ENCODE measurements at places on chromosomes 11 and 22.
A peak's percentile ranks its signal among the peaks of the same experiment; 100 is the strongest.

GRCh38 chr11:100984668-100985067, 144.9 kb downstream of the PGR start:
- H3K27ac ChIP-seq, result no peak overlapping the region
- H3K36me3 ChIP-seq, result no peaks in the 10 kb centered on the region
- no peak overlapping the region for H3K4me3 ChIP-seq
- H3K27me3 ChIP-seq, result no peaks in the 10 kb centered on the region

DNA sequence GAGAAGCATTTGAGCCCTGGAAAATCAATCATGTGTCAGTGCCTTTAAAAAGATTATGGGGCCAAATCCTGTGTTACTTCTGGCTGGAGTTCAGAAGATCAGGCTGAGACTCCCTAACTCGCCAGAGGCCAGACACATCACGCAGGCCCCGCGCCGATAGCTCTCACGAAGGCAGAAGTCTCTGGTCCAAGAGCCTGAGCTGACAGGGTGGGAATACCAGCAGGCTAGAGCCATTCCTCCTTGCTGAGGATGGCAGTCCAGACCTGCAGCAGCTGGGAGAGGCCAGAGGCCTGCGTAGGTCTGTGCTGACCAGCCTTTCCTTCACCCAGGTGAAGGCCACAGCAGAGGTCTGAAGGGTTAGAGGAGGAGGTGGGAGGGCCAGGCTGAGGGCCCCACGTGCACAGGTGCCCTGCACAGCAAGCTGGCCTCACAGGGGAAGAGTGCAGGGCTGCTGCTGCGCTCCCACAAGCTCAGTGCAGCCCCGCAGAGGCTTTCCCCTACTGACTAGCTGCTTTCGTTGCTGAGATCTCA, 52.9 kb downstream of the ST14 start:
- no peak for DNase-seq
- H3K4me3 ChIP-seq, result no peak overlapping the region
- no peaks in the 10 kb centered on the region for H3K36me3 ChIP-seq
- no peaks in the 10 kb centered on the region for H3K27me3 ChIP-seq

- no peaks in the 10 kb centered on the region for H3K4me1 ChIP-seq
- no peaks in the 10 kb centered on the region for H3K36me3 ChIP-seq
- no peak overlapping the region for H3K27ac ChIP-seq
- no peaks in the 10 kb centered on the region for H3K27me3 ChIP-seq
- H3K4me3 ChIP-seq, result no peak overlapping the region
- no peak for DNase-seq
These were observed 106.2 kb upstream of the TP53AIP1 start for GRCh38 chr11:129048911-129049310.

- no peaks in the 10 kb centered on the region for H3K27me3 ChIP-seq
- H3K27ac ChIP-seq, result no peak overlapping the region
- H3K4me3 ChIP-seq, result no peak overlapping the region
- no peaks in the 10 kb centered on the region for H3K4me1 ChIP-seq
- H3K36me3 ChIP-seq, result no peaks in the 10 kb centered on the region
These were observed 12.8 kb downstream of the AP1B1 start for GRCh38 chr22:29375398-29376076.

- H3K27ac ChIP-seq, result peak overlapping the region; percentile 13
- H3K4me1 ChIP-seq, result peaks cover 3% of the 10 kb centered on the region
- peak; percentile 55 for DNase-seq
- H3K4me3 ChIP-seq, result no peak overlapping the region
- H3K27me3 ChIP-seq, result no peaks in the 10 kb centered on the region
These were observed 45.5 kb downstream of the ENDOD1 start for GRCh38 chr11:95135155-95135554.

GRCh38 chr11:87374038-87374807, 336.5 kb downstream of the TMEM135 start:
- H3K27me3 ChIP-seq, result no peaks in the 10 kb centered on the region
- H3K27ac ChIP-seq, result no peak overlapping the region
- no peak overlapping the region for H3K4me3 ChIP-seq
- no peak for DNase-seq
- H3K36me3 ChIP-seq, result no peaks in the 10 kb centered on the region
- no peaks in the 10 kb centered on the region for H3K4me1 ChIP-seq

DNA sequence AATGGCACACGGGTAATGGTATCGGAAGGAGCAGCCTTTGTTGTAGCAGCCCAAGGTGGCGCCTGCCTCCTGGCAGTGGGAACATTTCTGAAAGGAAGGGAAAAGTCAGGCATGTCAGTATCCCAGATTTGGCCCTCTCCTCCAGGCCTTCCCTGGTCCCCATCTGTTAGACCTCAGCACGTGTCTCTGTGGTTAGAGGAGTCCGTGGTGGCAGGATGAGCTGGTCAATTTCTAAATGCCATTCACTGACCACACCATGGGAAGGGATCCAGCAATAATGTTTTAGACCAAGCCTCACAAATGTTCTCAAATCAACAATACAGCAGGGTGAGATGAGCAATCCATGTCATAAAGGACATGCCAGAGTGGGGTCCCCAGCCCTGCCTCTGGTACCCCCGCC, 49.0 kb upstream of the CYP2D6 start:
- H3K27me3 ChIP-seq, result no peaks in the 10 kb centered on the region
- no peaks in the 10 kb centered on the region for H3K4me1 ChIP-seq
- DNase-seq, result no peak
- no peak overlapping the region for H3K27ac ChIP-seq

DNA sequence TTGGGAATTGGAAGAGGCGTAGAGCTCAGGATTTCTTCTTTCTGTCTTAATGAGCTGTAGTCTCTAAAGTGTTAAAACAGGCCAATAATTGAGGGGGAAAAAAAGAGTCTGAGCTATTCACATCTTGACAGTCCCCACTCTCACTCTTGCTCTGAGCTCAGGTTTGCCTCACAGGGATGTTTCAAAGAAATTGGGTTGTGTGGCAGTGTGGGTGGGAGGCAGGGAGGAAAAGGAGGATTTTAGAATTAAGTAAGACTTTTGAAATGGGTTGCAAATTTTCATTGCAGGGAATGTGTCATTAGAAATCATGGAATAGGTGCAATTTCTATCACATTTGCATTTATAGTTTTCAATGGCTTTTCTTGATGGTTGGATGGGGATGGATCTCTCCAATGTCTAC, 338.8 kb upstream of the KIRREL3 start:
- no peaks in the 10 kb centered on the region for H3K4me1 ChIP-seq
- no peak overlapping the region for H3K27ac ChIP-seq
- no peak overlapping the region for H3K4me3 ChIP-seq
- H3K36me3 ChIP-seq, result no peaks in the 10 kb centered on the region

DNA sequence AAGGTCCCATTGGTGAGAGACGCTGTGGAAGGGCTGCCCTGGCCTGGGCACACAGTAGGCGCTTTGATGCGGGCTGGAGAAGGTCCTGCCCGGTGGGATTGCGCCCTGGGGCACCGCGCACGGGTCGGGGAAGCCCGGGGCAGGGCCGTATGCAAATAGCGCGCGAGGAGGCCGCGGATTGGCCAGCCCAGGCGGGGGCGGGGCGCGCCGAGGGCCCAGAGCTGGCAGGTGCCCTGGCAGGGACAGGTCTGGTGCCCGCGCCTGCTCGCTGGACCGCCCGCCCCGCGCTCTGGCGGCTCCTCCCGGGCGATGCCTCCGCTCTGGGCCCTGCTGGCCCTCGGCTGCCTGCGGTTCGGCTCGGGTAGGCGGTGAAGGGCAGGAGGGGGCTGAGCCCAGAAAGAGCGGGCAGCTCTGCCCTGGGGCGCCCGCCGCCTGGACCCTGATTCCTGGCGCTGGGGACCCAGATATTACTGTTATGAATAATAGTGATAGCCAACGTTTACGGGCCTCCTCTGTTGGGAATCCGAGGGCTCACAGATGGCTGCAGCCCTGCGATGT, at the start of gene UPK3A:
Gene UPK3A (plus strand): TSS at position 245 of the 558 bp plus-strand sequence. CDS start 65 bp downstream, at position 310.
- DNase-seq, result no peak
- H3K36me3 ChIP-seq, result no peaks in the 10 kb centered on the region
- H3K27me3 ChIP-seq, result no peaks in the 10 kb centered on the region

- no peaks in the 10 kb centered on the region for H3K27me3 ChIP-seq
- H3K36me3 ChIP-seq, result no peaks in the 10 kb centered on the region
- H3K4me1 ChIP-seq, result no peaks in the 10 kb centered on the region
- no peak overlapping the region for H3K27ac ChIP-seq
- DNase-seq, result no peak
These were observed 108.8 kb upstream of the CD44 start for GRCh38 chr11:35029979-35030682.

DNA sequence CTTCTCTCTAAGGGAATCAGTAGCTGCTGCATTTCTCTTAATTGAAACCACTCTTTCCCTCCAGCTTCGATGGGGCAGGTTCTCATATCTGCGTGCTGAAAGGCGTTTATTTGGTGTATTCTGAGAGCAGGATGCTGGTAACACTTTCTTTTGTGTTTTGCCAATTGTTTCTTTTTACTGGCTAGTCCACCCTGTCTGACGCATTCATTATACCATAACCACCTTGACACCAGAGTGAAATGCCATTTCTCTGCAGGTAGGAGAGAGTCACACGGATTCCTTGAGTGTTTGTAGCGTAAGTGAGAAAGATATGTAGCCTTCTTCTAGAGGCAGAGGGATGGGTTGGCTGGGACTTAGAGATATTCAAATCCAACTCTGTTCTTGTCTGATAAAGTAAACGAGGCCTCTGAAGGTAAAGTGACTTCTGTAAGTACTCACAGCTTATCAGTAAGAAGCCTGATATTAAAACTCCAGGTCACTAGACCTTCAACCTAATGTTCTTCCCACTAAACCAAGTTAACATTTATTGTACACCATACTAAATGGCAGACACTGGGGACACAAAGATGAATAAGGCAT, 21.4 kb downstream of the CD44 start:
- H3K27me3 ChIP-seq, result no peaks in the 10 kb centered on the region
- no peak overlapping the region for H3K4me3 ChIP-seq
- no peak overlapping the region for H3K27ac ChIP-seq
- no peaks in the 10 kb centered on the region for H3K36me3 ChIP-seq
- H3K4me1 ChIP-seq, result no peaks in the 10 kb centered on the region

DNA sequence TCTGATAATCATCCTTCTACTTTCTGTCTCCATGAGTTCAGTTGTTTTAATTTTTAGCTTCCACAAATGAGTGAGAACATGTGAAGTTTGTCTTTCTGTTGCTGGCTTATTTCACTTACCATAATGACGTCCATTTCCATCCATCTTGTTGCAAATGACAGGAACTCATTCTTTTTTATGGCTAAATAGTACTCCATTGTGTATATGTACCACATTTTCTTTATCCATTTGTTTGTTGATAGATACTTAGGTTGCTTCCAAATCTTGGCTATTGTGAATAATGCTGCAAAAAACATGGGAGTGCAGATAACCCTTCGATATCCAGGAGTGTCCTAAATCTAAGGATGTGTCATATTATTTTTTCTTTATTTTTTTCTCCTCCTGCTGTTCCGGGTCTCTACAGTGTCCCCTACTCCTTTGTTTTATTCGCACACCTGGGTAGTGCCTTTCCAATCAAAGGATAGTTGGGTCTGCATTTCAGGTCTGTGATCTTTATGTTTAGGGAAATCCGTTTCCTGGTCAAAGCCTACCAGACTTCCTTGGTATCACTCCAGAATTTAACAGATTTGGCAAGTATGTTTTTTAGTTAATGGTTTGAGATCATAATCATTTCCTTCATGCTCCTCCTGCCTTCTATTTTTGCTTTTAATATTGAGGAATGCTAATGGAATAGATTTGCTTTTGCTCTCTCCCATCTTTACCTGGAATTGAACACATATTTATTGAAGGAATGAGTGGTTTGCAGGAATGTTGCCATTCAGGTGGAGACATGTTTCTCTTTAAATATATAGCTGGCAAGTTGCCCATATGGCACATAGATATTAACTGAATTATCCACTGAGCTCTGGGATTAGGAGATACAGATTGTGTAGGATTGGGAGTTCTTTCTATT, 53.7 kb downstream of the ARHGEF12 start:
- no peaks in the 10 kb centered on the region for H3K4me1 ChIP-seq
- H3K4me3 ChIP-seq, result no peak overlapping the region
- DNase-seq, result no peak

GRCh38 chr11:68050371-68050841, 11.6 kb downstream of the TCIRG1 start:
- H3K27ac ChIP-seq, result no peak overlapping the region
- no peak overlapping the region for H3K4me3 ChIP-seq
- no peaks in the 10 kb centered on the region for H3K4me1 ChIP-seq
- no peaks in the 10 kb centered on the region for H3K36me3 ChIP-seq

DNA sequence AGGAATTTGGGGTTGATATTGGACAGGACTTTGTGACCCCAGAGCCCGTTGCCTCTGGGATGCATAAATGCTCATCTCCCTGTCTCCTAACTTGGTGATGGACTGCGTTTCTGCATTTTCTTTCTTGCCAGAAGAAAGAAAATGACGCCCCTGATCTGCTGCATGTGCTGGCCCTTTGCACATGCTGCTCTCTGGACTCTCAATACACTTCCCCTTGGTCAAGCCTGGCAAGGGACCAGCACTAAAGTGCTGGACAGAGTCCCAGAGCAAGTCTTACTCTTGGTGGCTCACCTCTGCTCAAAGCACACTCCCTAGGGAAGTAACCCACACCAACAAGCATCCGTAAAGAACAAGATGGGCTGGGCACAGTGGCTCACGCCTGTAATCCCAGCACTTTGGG, 40.7 kb downstream of the MYH9 start:
- H3K36me3 ChIP-seq, result no peaks in the 10 kb centered on the region
- no peak for DNase-seq
- H3K27ac ChIP-seq, result no peak overlapping the region
- H3K4me3 ChIP-seq, result no peak overlapping the region
- peaks cover 30% of the 10 kb centered on the region for H3K4me1 ChIP-seq

DNA sequence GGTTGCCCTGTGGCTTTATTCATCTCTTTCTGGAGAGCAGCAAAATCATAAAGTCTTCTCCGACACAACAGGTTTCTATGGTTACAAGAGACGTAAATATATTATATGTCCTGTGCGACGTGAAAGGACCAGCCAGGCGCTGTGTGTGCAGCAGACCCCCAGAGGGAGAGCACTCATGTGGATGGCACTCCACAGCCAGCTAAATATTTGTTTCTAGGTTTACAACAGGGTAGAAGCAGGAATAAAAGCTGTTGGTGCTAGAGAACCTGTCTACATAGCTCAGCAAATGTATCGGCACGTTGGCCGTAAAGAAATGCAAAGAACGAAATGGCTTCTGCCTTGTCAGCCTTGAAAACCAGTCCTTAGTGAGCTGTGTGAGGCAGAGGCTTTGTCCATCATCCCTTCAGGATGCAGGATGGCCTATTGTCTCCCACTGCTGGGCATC, 133.8 kb upstream of the PITPNB start:
- no peaks in the 10 kb centered on the region for H3K27me3 ChIP-seq
- H3K4me1 ChIP-seq, result no peaks in the 10 kb centered on the region
- H3K36me3 ChIP-seq, result no peaks in the 10 kb centered on the region

DNA sequence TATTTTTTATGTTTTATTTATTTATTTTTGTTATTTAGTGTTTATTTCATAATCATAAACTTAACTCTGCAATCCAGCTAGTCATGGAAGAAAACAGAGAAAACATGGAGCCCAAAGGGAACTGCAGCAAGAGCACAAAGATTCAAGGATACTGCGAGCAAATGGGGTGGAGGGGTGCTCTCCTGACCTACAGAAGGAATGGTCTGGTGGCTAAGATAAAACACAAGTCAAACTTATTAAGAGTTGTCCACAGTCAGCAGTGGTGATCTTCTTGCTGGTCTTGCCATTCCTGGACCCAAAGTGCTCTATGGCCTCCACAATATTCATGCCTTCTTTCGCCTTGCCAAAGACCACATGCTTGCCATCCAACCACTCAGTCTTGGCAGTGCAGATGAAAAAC, 36.7 kb downstream of the STIM1 start:
- H3K27ac ChIP-seq, result no peak overlapping the region
- no peak for DNase-seq
- no peaks in the 10 kb centered on the region for H3K36me3 ChIP-seq
- no peaks in the 10 kb centered on the region for H3K27me3 ChIP-seq
- H3K4me1 ChIP-seq, result peaks cover 8% of the 10 kb centered on the region

- no peaks in the 10 kb centered on the region for H3K36me3 ChIP-seq
- DNase-seq, result no peak
- H3K4me1 ChIP-seq, result no peaks in the 10 kb centered on the region
These were observed 38.6 kb upstream of the TP53AIP1 start for GRCh38 chr11:128981254-128981653.

GRCh38 chr11:19946681-19947080, 213.6 kb downstream of the DBX1 start:
- no peak for DNase-seq
- H3K27ac ChIP-seq, result no peak overlapping the region
